Fibroblast of lung (primary cell): ENCODE measurements at places on chromosomes 4 and X. TPM values are rescaled to one million over a fixed set of nuclear protein-coding genes. Genes with fewer than 3 reads are reported as not detected.

The CENPE gene
- 4.1 and 10.1 TPM in 2 replicates for polyA plus RNA-seq

The IQSEC2 gene
- polyA plus RNA-seq, result 5.9 and 7.4 TPM in 2 replicates

The CITED1 gene
- polyA plus RNA-seq, result not detected in 2 replicates

The MEPE gene
- polyA plus RNA-seq, result not detected in 2 replicates

The ASB9 gene
- 0.08 TPM in 1 of 2 replicates, not detected in the other for polyA plus RNA-seq

The TMSB15A gene
- 18.1 and 36.0 TPM in 2 replicates for polyA plus RNA-seq

The AWAT2 gene
- 0.07 TPM in 1 of 2 replicates, not detected in the other for polyA plus RNA-seq

The WNK3 gene
- 0.14 and 0.24 TPM in 2 replicates for polyA plus RNA-seq
